ENCODE measurements at places on chromosomes 6 and 20. TPM values are rescaled to one million over a fixed set of nuclear protein-coding genes. Genes with fewer than 3 reads are reported as not detected.

NKAIN4 gene
- total RNA-seq: not detected

RBM24 gene
- total RNA-seq: 2.7 TPM

CDH22 gene
- total RNA-seq: 1.7 TPM

OR2J3 gene
- total RNA-seq: not detected

PDSS2 gene
- total RNA-seq: 18.7 TPM

BNIP5 gene
- total RNA-seq: not detected

METTL24 gene
- 6.6 TPM for total RNA-seq

PLN gene
- total RNA-seq: 33.9 TPM

DNA sequence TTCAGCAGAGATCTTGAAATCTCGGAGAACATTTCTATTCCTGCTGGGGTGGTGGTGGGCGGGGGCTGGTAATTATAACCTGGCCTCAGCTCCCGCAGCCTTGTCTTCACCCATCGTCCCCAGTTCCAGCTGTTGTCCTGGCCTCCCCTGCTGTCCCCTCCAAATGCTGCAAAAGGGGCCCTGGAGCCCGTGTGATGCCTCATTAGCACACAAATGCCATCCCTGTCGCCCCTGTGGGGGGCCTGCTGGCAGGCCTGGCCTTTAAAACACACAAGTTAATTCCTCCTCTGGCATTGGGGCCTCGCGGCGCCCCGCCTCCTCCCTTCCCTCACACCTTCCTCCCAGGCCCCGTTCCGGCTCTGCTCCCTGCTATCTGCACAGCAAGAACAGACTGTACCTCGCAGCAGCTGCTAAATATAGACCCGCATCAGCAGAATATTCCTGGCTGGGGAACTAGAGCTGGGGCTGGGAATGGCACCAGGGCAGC, 85.7 kb downstream of the CDH22 start:
- no peaks in the 10 kb centered on the region for H3K36me3 ChIP-seq
- H3K27ac ChIP-seq: no peak overlapping the region
- H3K4me1 ChIP-seq: no peaks in the 10 kb centered on the region
- H3K4me3 ChIP-seq: no peak overlapping the region

DNA sequence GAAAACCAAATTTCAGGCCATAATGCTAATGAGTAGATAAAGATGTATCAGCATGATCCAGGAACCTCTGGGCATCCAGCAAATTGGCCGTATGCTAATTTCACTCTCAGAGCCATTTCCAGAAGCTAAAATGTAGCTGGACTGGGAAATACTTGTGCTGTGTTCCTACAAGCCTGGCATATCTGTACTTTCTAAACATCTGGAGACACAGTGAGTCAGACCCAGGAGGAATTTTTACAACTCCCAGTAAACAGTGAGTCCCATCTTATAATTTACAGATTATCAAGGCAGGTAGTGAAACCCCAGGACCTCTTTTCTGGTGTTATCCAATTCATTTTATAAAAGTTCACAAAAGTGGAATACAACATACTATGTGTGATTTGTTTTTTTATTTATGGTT, 683.0 kb upstream of the ADGRB3 start:
- H3K27ac ChIP-seq: no peak overlapping the region
- no peak for DNase-seq
- no peaks in the 10 kb centered on the region for H3K27me3 ChIP-seq
- H3K4me3 ChIP-seq: no peak overlapping the region

- no peaks in the 10 kb centered on the region for H3K27me3 ChIP-seq
- H3K36me3 ChIP-seq: no peaks in the 10 kb centered on the region
- H3K27ac ChIP-seq: peak overlapping the region; percentile 72
- DNase-seq: no peak
- no peak overlapping the region for H3K4me3 ChIP-seq
- peaks cover 40% of the 10 kb centered on the region for H3K4me1 ChIP-seq
Observed at GRCh38 chr20:1323830-1324597, 4.9 kb downstream of the SDCBP2 start.

DNA sequence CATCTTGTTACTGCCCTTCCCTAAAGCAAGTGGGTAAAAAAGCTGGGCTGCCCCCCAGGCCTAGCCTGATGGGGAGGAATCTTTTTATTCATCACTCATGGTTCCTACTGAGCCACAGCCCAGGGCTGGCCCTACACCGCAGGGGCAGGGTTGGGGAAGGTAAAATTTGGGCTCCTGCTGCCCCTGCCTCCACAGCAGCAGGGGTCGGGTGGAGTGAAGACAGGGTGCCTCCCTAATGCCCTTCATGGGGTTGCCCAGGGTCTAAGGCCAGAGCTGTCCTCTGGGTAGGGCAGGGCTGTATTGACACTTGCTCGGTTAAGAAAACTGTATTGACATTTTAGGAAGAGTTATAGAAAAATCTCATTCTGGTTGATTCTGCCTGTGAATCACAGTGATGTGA, 8.9 kb upstream of the PSMG4 start:
- no peak overlapping the region for H3K4me3 ChIP-seq
- H3K27ac ChIP-seq: no peak overlapping the region
- H3K4me1 ChIP-seq: peaks cover 28% of the 10 kb centered on the region
- H3K36me3 ChIP-seq: no peaks in the 10 kb centered on the region

- H3K27me3 ChIP-seq: no peaks in the 10 kb centered on the region
- H3K36me3 ChIP-seq: no peaks in the 10 kb centered on the region
- H3K4me3 ChIP-seq: no peak overlapping the region
- no peak overlapping the region for H3K27ac ChIP-seq
Observed at GRCh38 chr20:62771396-62772102, 24.7 kb upstream of the MRGBP start.

DNA sequence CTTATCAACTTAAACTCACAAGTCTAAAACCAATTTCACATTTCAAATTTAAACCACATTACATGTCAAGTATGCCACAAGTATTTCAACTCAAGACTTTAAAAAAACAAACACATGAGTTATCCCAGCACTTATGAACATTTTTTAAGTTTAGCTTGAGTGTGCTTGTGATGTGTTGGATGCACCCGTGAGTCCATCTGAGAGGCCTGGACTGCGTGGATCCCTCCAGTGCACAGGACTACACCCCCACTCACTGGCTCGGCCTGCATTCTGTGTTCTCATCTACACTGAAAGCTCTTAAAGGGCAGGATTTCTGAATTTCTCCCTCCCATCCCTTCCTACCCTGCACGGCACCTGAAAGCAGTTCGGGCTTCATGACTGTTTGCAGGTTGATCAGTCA, 128.8 kb upstream of the CD93 start:
- no peak for DNase-seq
- no peaks in the 10 kb centered on the region for H3K4me1 ChIP-seq
- H3K36me3 ChIP-seq: no peaks in the 10 kb centered on the region
- no peak overlapping the region for H3K4me3 ChIP-seq

DNA sequence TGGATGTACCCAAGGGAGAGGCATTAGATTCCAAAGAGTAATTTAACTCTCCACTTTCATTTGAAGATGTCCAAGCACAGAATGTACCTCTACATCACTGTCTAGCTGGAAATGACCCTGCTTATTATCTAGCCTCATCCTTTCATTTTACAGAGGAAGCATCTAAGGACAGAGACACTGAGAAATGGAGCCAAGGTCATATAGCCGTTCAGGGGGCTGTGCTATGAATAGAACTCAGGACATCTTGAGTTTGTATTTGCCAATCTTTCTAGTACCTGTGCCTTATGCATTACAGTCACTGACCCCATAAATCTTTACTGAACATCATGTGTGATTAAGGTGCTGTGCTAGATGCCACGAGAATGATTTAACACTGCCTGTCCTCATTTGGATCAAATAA, 138.2 kb upstream of the SPTLC3 start:
- no peaks in the 10 kb centered on the region for H3K4me1 ChIP-seq
- DNase-seq: no peak
- no peak overlapping the region for H3K27ac ChIP-seq
- no peak overlapping the region for H3K4me3 ChIP-seq

- no peaks in the 10 kb centered on the region for H3K27me3 ChIP-seq
- DNase-seq: no peak
- no peaks in the 10 kb centered on the region for H3K4me1 ChIP-seq
- no peak overlapping the region for H3K4me3 ChIP-seq
- no peak overlapping the region for H3K27ac ChIP-seq
Observed at GRCh38 chr20:52577696-52578095, 386.1 kb upstream of the ZFP64 start.

GRCh38 chr6:38915205-38915925, 133.2 kb upstream of the GLP1R start:
- H3K36me3 ChIP-seq: no peaks in the 10 kb centered on the region
- H3K4me1 ChIP-seq: no peaks in the 10 kb centered on the region
- no peak overlapping the region for H3K27ac ChIP-seq
- H3K4me3 ChIP-seq: no peak overlapping the region

DNA sequence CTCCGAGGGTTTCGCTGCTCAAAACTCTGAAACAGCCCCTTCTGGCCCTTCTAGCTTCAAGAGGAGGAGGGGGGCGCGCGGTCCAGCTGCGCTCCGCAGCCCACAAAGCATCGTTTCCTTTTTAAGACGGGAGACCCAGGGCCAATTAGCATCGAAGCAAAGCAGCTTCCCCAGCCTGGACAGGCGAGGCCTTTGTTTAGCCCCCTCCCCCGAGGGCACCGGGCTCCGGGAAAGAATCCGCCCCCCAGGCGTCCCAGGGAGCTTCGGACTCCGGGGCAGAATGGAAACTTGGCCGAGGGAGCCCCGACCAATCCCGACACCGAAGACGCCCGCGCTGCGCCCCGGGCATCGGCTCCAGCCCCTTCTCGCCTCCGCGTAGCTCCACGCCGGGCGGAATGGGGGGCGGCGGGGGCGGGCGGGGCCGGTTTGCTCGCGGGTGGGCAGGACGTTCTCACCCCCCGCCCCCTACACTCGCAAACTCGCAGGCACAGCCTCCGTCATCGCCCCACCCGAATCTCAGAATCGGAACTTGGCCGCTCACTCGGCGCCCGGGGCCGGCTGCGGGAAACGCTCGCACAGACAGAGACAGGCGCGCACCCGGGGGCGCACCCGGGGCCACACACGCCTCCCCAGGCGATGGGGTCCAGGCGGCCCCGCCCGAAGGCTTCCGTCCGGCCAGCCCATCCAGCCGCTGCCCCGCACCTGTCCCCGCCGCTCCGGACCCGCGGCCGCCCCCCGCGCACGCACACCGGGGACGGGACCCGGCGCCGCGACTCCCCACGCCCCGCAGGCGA, 628 bp downstream of the NKAIN4 start:
- H3K4me1 ChIP-seq: peaks cover 21% of the 10 kb centered on the region
- no peak for DNase-seq
- H3K36me3 ChIP-seq: no peaks in the 10 kb centered on the region
- peaks cover 11% of the 10 kb centered on the region for H3K27me3 ChIP-seq
- no peak overlapping the region for H3K27ac ChIP-seq

- no peaks in the 10 kb centered on the region for H3K36me3 ChIP-seq
- no peaks in the 10 kb centered on the region for H3K27me3 ChIP-seq
- no peak overlapping the region for H3K27ac ChIP-seq
- no peak overlapping the region for H3K4me3 ChIP-seq
Observed at GRCh38 chr6:40387127-40387870, 199.9 kb downstream of the LRFN2 start.

- no peaks in the 10 kb centered on the region for H3K27me3 ChIP-seq
- H3K36me3 ChIP-seq: no peaks in the 10 kb centered on the region
- no peaks in the 10 kb centered on the region for H3K4me1 ChIP-seq
- no peak overlapping the region for H3K27ac ChIP-seq
- H3K4me3 ChIP-seq: no peak overlapping the region
Observed at GRCh38 chr6:105193647-105194046, 13.8 kb upstream of the POPDC3 start.

GRCh38 chr6:31966506-31966905, 5.4 kb downstream of the DXO start:
- H3K27me3 ChIP-seq: no peaks in the 10 kb centered on the region
- H3K36me3 ChIP-seq: no peaks in the 10 kb centered on the region
- no peak overlapping the region for H3K4me3 ChIP-seq
- H3K27ac ChIP-seq: no peak overlapping the region
- DNase-seq: no peak

GRCh38 chr6:119587537-119587936, 238.0 kb upstream of the MAN1A1 start:
- no peak overlapping the region for H3K27ac ChIP-seq
- no peaks in the 10 kb centered on the region for H3K36me3 ChIP-seq
- no peaks in the 10 kb centered on the region for H3K27me3 ChIP-seq
- no peak overlapping the region for H3K4me3 ChIP-seq
- H3K4me1 ChIP-seq: no peaks in the 10 kb centered on the region

DNA sequence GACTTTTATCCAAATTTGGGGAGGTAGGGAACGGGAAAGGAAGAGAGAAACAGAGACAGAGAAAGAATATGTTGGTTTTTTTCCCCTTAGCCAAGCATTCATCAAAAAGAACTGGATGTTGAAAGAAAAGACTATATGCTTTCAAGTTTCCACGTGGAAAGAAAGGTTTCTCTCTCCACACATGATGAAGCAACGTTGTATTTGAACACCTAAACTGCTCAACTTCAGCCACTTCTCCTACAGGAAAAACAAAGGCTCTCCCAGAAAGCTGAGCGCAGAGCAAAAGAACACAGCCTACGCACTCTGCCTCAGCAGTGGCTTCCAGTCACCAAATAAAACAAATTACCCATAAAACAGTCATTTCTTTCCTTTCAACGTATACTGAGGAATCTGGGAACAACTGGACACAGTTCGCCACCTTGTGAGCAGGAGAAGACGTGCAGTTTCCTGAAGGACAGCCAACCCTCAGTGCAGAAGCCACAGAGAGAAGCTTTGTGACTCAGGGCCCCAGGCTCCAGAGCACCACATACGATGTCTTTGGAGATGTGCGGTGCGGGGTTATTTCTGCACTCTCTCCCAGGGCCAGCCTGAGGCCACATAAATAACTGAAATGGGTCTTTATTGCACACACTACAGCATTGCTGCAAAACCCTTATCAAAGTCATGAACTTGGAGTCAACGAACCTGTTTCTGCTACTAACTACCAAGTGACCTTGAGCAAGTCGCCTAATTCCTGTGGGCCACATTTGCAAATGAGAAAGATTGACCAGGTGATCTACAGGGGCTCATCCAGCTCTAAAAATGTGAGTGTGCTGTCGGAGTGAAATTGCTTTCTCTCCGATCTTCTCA, 10.1 kb downstream of the IL17F start:
- DNase-seq: no peak
- H3K36me3 ChIP-seq: no peaks in the 10 kb centered on the region
- H3K27ac ChIP-seq: no peak overlapping the region
- no peak overlapping the region for H3K4me3 ChIP-seq
- H3K4me1 ChIP-seq: no peaks in the 10 kb centered on the region

GRCh38 chr6:36127462-36128016, 2.8 kb upstream of the MAPK13 start:
- H3K36me3 ChIP-seq: no peaks in the 10 kb centered on the region
- H3K27me3 ChIP-seq: no peaks in the 10 kb centered on the region
- H3K27ac ChIP-seq: no peak overlapping the region
- DNase-seq: no peak
- peaks cover 33% of the 10 kb centered on the region for H3K4me1 ChIP-seq

Data from vagina (tissue), 2 donors.